Effector memory CD8-positive, alpha-beta T cell (primary cell): ENCODE measurements at places on chromosomes 6 and 20.

GRCh38 chr6:20463396-20463795, 61.7 kb downstream of the E2F3 start:
- no peak for DNase-seq

DNA sequence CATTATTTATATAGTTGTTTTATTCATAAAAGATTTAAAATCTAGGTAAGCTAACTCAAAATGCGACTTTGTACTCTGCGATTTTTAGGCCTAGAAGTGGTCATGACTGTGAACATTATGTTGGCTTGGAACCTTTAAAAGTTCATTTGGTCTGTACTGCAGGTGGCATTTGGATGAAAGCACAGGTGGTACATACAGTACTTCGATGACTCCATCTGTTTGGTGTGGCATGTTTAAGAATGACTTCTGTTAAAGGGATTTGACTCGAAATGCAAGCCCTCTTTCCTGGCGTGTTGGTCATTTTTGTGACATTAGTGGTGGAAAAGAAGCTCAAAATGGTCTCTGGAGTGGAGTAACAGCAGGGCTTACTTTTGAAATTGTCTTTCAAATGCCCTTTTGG, 118.1 kb downstream of the UST start:
- no peak for DNase-seq

GRCh38 chr6:143562143-143562542, 50.6 kb upstream of the FUCA2 start:
- no peak for DNase-seq

DNA sequence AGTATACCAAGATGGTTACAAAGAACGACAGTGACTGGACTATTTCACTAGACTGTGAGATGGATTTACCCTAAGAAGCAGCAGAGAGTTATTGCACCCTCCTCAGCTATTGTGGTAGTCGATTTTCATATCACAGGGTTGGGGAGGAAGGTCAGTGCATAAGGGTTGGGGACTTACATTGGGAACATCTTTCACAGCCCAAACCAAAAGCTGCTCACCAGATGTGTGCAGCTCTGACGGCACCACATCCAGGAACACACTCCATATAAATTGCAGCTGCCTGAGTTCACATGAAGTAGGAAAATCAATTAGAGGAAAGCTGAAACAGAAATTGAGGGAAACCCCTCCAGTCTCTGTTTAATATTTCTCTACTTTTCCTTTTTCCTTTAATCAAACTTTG, 470.5 kb upstream of the NRSN1 start:
- no peak for DNase-seq

- no peak for DNase-seq
These were observed 119.1 kb downstream of the PRND start for GRCh38 chr20:4840801-4841200.

GRCh38 chr20:61407561-61407960, 155.5 kb downstream of the CDH4 start:
- no peak for DNase-seq

GRCh38 chr20:32650401-32650944, 23.3 kb downstream of the C20orf203 start:
- DNase-seq: no peak

GRCh38 chr6:36692220-36692619, 5.4 kb upstream of the RAB44 start:
- DNase-seq: no peak

DNA sequence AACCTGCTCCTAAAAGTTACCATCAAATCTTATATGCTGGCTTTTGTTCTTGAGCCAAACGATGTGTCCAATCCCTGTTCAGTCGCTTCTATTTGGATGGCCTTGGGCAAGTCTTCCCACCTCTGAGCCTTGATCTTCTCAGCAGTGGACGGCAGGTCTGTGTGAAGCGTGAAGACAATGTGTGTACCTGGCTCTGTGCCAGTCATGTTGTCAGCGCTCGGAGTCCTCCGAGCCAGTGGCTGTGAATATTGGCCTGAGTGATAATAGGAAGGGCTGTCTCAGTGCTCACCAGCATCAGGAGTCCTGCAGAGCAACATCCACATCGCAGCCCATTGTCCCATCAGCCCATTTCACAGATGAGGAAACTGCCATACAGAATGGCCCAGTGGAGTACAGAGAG, 219.0 kb downstream of the CDC5L start:
- no peak for DNase-seq

GRCh38 chr20:16317445-16318362, 255.5 kb downstream of the KIF16B start:
- DNase-seq: no peak

DNA sequence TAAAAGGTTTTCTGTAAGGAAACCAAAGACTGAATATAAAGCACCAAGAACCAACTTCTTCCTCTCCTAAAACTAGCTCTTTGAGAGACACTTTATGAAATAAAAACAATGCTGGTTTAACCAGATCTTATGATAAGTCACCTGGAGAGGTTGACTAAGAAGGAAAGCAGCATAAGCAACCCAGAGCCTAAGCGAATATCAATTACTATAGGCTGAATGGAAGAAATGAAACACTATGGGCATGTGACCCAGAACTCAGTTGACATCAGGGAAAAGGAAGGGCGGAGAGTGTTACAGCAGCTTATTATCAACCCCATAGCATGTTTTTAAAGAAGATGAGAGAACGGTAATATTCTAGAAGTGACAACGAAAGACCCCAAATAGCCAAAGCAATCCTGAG, 94.1 kb upstream of the STMND1 start:
- DNase-seq: no peak
